ENCODE measurements at places on chromosomes 11 and 22.

DNA sequence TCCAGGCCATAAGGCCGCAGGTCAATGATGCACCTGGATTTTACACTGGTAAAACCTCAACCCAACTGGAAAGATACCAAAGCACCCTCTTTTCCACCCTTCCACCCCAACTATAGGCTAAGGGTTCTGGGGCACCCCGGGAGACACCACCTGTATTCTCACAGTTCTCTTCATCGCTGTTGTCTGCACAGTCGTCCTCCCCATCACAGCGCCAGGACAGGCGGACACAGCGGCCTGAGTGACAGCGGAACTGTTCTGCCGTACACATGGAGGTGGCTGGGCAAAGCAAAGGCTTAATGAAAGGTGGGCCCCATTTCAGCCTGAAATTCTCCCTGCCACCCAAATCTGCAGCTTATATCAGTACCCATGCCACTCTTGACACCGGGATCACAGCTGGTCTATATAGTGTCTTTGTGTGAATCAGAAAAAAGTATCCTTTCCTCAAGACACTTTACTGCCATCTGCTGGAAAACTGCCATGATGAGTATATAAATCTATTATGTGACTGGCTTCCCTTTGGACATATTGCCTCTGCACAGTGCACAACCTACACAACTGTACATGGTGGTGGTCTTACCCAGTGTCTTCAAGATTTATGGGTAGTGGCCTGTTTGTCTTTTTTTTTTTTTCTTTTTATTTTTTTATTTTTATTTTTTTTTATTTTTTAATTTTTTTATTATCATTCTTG lies 21.5 kb downstream of the LRP4 start:
- no peak for DNase-seq

DNA sequence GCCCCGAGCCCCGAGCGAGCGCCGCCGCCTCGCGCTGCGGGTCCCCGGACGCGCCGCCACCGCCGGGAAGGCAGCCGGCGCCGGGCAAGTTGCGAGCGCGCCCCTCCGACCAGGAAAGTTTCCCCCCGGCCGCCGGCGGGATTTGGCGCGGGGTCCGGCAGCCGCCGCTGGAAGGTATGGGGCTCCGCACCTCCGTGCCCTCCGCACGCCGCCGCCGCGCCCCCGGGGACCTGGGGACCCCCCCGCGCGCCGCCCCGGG lies 281 bp downstream of the TSPAN18 start:
- peak; percentile 17 for DNase-seq

DNA sequence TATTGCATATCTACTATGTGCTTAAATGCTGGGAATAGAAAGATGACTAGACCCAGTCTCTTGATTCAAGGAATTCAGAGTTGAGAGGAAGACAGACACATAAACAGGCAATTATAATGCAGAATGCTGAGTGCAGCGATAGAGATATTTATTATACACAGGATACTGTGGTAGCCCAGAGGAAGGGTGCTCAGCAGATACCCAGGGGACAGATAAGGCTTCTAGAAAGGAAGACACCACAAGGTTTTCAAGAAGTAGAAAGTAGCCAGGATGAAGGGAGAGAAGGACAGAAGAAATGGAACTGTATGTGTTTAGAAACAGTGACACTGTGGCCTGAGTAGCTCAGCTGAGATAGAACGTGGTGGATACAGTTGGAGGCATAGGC lies 79.4 kb upstream of the NNMT start:
- peak; percentile 19 for DNase-seq

DNA sequence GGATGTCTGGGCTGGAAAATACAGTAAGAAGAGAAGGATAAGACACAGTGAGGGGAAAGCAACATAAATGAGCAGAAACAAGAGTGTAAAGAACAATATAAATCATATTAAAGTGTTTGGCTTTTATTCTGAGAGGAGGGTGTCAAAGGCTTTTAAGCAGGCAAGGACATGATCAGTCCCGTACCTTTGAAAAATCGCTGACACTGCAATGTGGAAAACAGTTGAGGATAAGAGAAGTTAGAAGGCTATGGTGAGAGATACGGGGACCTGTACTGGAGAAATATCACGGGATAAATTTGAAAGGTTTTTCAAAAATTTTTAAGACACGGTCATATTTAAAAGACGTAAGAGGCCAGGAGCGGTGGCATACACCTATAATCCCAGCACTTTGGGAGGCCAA lies 30.3 kb downstream of the CDON start:
- no peak for DNase-seq

GRCh38 chr11:78379039-78379670 lies 38.5 kb downstream of the GAB2 start:
- no peak for DNase-seq

GRCh38 chr11:111654601-111655000 lies 52.4 kb downstream of the SIK2 start:
- no peak for DNase-seq

DNA sequence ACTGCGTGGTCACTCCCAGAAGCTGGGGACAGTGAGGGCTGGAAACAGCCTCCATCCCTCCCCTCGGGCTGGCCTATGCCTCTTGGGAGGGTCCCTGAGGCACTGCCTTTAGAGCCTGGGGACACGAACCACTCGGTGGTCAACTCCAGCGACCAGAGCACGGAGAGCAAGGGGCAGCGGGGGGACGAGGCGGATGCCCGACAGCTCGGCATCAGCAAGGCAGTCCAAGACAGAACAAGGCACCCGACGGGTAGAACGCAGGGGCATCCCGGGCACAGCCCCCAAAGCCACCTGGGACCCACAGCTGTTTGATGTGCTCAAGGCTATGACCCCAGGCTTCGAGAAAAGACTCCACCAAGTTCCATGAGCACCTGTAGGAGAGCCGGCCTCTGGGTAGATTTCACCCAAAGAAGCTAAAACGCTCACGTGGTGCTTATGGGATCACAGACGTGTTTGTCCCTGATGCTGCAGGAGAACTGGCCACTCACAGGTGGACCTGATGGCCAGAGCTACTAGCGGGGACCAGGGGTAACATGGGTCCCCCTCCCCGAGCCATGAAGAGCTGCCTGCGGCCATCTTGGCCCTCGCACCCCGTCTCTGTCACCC lies 510 bp upstream of the LSP1 start:
- DNase-seq = no peak

DNA sequence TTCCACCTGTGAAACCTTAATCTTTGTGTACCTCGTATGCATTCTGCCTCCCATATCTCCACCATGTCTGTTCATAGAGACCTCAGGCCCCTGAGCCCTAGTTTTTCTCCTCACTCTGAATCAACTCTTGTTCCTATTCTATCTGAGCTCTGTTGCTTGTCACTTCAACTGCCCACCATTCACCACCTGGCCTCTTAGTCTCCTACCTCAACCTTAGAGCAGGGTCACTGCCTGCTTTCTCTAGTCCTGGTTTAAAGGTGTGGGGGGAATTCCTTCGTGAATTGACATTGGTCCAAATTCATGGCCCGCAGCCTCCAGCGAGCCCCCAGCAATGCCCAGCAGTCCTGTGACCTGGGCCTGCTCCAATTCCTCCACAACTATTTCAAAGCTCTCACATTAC lies 39.4 kb upstream of the TUB start:
- DNase-seq = no peak

DNA sequence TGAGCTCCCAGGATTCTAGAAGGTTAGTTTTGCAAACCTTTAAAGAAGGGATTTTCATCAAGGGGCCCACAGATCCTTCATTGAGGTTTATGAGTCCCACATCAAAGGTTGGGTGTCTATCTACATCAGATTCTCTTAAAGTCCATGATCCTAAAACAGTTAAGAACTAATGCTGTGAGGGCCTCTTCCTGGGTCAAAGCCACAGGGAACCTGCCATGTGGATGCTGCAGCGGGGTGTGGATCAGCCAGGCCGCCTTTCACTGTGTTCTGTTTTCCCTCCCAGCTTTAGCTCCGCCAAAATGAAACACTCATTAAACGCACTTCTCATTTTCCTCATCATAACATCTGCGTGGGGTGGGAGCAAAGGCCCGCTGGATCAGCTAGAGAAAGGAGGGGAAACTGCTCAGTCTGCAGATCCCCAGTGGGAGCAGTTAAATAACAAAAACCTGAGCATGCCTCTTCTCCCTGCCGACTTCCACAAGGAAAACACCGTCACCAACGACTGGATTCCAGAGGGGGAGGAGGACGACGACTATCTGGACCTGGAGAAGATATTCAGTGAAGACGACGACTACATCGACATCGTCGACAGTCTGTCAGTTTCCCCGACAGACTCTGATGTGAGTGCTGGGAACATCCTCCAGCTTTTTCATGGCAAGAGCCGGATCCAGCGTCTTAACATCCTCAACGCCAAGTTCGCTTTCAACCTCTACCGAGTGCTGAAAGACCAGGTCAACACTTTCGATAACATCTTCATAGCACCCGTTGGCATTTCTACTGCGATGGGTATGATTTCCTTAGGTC lies 5.3 kb downstream of the SERPIND1 start:
- DNase-seq = no peak

- DNase-seq = no peak
Measured at GRCh38 chr22:29737251-29738117, 17.7 kb downstream of the CABP7 start.

GRCh38 chr22:17097701-17098100 lies 12.9 kb downstream of the IL17RA start:
- DNase-seq = no peak

DNA sequence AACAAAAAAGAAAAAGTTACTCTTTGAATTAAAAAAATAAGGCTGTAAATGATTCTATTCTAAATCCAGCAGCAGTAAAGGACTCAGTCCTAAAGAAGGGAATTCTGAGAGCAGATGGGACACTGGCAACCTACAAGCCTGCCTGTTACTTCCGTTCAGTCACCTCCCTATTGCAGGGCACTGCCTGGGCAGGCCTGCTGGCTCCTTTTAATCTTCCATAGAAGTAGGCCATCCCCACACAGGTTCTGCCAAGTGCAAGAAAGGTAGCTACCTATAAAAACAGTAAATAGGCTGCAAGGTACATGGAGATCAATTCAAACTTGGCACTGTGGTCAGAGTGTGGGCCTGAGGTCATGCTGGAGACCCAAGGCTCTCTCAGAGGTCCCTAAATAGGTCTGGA lies 136.4 kb downstream of the TRIM44 start:
- DNase-seq = no peak

- no peak for DNase-seq
Measured at GRCh38 chr11:18253233-18253632, 4.8 kb upstream of the SAA2 start.

GRCh38 chr11:119367661-119368120 lies 13.8 kb downstream of the USP2 start:
- no peak for DNase-seq

DNA sequence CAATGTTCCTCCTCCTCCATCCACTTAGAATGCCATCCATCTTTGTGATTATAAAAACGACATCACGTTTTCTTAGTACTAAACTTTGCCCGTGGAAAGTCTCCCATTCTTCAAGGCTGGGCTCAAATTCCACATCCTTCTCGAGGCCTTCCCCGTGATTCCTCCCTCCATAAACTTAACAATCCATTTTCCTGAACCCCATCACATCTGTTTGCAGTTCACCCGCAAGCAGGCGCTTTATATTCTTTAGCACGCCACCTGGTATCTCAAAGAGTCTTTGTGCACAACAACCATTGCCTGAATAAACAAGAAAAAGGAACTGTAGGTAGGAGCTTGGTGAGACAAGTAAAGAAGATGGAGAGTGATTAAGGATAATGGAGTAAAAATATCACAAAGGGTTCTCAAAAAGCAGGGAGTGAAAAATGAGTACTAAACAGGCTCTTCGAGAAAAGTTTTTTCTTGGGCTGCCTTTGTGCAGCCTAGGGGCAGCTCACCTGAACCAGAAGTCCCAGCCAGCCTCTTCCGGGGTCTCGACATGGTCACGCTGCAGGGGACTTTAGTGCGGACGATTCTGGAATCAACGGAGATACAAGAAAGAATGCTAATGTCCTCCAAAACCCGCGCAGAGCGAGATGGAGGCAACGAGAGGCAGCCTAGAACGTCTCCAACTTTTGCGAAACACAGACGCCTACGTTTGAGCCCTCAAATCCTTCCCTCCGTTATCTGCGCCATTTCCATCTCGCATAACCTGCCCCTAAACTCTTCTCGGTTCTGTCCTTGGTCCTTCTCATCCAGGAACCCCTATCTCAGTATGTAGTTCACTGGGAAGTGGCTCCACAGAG lies 585 bp downstream of the THYN1 start:
- DNase-seq = no peak
